ENCODE measurements at places on chromosomes 2 and 18.

GRCh38 chr2:109531221-109531620, 82.5 kb downstream of the SEPTIN10 start:
- no peak for DNase-seq

GRCh38 chr2:217838409-217838831, 164.4 kb downstream of the TNS1 start:
- no peak for DNase-seq

- no peak for DNase-seq
Measured at GRCh38 chr2:164565359-164565758, 55.9 kb downstream of the GRB14 start.

DNA sequence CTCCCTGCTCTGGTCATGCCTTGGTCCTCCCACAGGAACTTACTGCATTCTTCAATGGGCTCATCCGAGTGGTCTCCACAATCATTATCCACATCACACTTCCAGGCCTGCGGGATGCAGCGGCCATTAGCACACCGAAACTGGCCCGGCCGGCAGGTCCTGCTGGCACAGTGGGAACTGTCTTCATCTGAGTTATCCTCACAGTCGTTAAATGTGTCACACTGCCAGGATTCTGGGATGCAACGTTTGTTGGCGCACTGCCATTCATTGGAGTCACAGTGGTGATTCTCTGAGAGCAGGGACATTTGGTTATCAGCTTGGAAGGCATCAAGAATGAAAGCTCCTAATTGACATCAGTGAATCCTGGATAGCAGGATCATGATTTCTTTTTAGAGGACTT, 104.5 kb downstream of the DHRS9 start:
- no peak for DNase-seq

DNA sequence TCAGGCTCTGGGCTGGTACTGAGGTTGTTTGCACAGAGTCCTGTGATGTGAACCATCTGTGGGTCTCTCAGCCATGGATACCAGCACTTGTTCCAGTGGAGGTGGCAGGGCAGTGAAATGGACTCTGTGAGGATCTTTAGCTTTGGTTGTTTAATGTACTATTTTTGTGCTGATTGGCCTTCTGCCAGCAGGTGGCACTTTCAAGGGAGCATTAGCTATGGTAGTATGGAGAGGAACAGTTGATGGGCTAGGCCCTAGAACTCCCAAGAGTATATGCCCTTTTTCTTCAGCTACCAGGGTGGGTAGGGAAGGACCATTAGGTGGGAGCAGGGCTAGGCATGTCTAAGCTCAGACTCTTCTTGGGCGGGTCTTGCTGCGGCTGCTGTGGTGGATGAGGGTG, 257.0 kb upstream of the GYPC start:
- DNase-seq = no peak

Data from central memory CD8-positive, alpha-beta T cell (primary cell).